Transverse colon (tissue), 4 donors: ENCODE measurements at places on chromosomes 3 and 15. TPM values are rescaled to one million over a fixed set of nuclear protein-coding genes. Genes with fewer than 3 reads are reported as not detected.

Gene FEZF2
- total RNA-seq, result not detected

Gene CFAP92
- 1.2 TPM for total RNA-seq

DNA sequence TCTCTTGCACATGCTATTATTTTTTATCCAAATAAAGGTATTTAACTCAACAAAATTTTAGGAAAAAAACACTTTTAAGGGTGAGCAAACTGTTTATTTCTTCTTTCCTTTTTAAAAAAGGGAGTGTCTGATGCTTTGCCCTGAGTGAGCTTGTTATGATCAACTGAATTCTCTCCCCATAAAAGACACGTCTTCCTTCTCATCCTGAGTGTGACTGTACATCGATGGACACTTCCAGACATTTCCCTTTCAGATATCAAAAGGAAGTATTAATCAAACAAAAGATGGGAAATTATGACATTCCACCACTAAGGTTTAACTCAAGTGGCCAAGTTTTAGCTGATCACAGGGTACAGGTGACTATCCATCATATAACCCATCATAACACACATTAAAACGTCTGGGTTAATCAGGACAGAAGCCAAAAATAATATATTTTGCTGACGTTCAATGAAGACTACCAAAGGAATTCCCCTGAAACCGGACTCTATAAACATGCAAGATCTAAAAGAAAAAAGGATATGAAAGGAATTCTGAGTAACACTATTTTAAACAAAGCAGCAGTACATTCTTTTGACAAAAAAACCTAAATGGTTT is 354.8 kb downstream of the MECOM start:
- H3K4me1 ChIP-seq, result peaks cover 14% of the 10 kb centered on the region
- no peaks in the 10 kb centered on the region for H3K27me3 ChIP-seq
- no peaks in the 10 kb centered on the region for H3K36me3 ChIP-seq
- H3K4me3 ChIP-seq, result no peak overlapping the region
- no peak for DNase-seq
- no peak overlapping the region for H3K27ac ChIP-seq

GRCh38 chr15:55343168-55343567 is 24.1 kb downstream of the PIGB start:
- no peaks in the 10 kb centered on the region for H3K4me1 ChIP-seq
- H3K27me3 ChIP-seq, result no peaks in the 10 kb centered on the region
- no peaks in the 10 kb centered on the region for H3K36me3 ChIP-seq
- H3K4me3 ChIP-seq, result no peak overlapping the region
- H3K27ac ChIP-seq, result no peak overlapping the region

GRCh38 chr3:122021811-122022401 is at the start of gene ILDR1:
ILDR1 (minus strand) TSS chr3:122022247; CDS start chr3:122022077, 170 bp downstream.
- peak within 1 kb of the TSS; percentile 91 for H3K27ac ChIP-seq
- no peaks in the 10 kb centered on the region for H3K4me1 ChIP-seq
- peak; percentile 86 for DNase-seq
- H3K36me3 ChIP-seq, result no peaks in the 10 kb centered on the region
- peaks cover 13% of the 10 kb centered on the region for H3K27me3 ChIP-seq
- peak within 1 kb of the TSS; percentile 23 for H3K4me3 ChIP-seq

DNA sequence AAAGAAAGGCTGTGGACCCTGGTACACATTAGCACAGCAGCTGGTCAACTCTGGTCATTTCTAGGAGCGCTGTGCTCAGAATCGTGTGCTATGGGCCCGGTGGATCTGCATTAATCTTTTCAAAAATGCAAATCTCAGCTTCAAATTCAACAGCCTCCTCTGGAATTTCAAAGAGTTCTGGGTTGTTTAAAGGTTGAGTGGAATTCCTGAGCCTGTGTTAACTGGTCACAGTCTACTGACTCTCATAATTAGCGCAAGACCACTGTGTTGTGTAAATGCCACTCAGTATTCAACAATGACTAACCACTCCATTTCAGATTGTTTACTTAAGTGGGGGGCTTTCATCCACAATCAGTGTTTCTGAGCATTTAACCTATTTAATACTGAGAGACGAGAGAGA is 2.7 kb upstream of the ARNT2 start:
- H3K4me1 ChIP-seq, result peaks cover 6% of the 10 kb centered on the region
- no peak for DNase-seq
- H3K36me3 ChIP-seq, result no peaks in the 10 kb centered on the region
- H3K27ac ChIP-seq, result no peak overlapping the region
